ENCODE measurements at places on chromosomes 7 and 10. TPM values are rescaled to one million over a fixed set of nuclear protein-coding genes. Genes with fewer than 3 reads are reported as not detected.

DNA sequence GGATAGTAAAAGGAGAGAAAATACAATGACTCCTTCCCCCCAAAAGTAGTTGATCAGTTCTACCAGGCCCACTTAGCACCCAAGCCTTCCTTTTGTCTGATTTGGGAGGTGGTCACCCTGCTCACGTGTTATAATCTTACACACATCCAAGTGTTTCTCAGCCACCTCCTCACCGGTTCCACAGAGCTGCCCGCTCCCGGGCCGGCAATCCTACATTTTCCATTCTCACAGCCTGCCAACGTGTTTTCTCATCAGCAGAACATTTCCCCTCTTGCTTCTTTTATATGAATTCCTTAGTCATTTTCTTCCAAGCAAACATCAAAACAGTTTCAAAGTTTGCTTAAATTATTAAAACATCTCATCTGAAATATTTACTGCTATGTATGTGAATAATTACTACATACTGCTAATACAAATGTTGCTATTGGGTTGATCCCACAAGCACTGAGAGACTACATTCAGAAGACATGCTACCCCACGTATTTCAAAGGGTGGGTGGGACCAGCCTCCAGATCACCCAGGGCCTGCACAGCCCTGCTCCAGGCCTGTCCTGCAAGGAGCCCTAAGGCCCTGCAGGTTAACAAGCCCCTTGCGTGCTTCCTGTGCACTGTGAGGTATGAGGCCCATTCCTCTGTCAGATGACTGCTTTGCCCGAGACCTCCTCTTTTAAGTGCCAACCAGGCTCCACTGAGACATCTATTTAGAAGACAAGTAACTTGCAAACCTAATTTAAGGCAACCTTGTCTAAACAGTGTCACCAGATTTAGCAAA is 75.3 kb downstream of the GRB10 start:
- no peak for DNase-seq

Gene ZNF22
- 18.7 TPM for total RNA-seq

GRCh38 chr10:13892001-13892491 is 305.3 kb downstream of the PRPF18 start:
- DNase-seq = no peak

DNA sequence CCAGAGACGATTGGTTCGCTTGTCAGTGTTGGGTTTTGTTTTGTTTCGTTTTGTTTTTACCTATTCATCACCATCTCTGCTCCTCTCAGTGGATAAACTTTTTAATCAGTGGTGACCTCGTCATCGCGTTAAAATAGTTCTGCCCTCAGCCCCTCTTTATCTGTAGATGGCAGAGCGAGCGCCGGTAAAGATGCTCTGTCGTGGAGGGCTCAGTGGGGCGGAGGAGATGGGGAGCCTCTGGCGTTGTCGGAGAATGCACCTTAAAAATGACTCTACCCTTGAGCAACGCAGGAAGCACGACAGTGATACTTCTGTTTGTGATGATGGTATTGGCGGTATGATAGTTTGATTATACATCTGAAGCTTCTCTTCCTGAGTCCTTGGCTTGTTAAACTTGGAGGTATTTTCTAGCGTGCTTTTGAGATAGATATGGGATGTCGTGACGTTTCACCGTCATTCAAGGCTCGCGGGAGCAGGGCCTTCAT is 554 bp downstream of the CSGALNACT2 start:
- no peak for DNase-seq

- DNase-seq = no peak
Observed at GRCh38 chr10:56585447-56586171, 224.6 kb upstream of the ZWINT start.

Gene ZNF467
- 8.2 TPM for total RNA-seq

GRCh38 chr7:69885431-69885830 is 287.2 kb downstream of the AUTS2 start:
- DNase-seq = no peak

DNA sequence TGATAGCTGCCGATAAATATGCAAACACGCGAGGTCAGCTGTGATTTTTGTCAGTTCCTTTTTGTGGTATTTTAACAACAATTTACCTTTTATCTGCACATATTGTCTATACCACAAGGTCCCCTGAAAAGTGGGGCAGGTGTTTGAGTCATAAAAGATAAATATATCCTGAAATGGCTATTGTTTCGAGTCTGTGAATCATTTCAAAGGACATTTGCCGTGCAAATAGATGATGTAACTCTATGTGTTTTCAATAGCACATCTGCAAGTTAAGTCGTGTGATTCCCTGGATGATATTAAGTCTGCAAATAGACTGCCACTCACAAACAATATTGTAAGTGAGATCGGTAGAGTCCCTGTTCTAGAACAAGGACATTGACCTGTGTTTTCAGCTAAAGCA is 193.0 kb upstream of the PITRM1 start:
- DNase-seq = no peak

DNA sequence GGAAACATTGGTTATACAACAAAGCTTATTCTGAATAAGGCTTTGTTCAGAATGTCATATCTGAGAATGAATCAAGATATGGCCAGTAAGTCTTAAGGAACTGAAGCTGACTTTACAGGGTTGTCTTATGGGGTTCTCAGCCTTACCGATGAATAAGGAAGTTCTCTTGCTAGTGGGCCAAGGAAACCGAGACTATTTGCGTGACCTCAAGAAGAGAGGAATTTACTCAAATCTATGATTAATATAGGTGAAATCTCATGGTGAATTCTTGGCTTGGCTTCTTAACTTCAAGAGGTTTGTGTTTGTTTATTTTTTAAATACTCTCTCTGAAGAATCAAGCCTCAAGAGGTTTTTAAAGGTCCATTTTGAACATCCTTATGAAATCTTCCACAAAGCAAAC is 4.7 kb upstream of the MRLN start:
- DNase-seq = no peak

All from upper lobe of left lung (tissue), 6 donors.